ENCODE measurements at places on chromosomes 1 and 21.
A peak's percentile ranks its signal among the peaks of the same experiment; 100 is the strongest.

- DNase-seq, result no peak
These were observed 622.9 kb downstream of the MATN1 start for GRCh38 chr1:30100524-30100862.

- DNase-seq, result no peak
These were observed 25.3 kb downstream of the CLSTN1 start for GRCh38 chr1:9798236-9799130.

DNA sequence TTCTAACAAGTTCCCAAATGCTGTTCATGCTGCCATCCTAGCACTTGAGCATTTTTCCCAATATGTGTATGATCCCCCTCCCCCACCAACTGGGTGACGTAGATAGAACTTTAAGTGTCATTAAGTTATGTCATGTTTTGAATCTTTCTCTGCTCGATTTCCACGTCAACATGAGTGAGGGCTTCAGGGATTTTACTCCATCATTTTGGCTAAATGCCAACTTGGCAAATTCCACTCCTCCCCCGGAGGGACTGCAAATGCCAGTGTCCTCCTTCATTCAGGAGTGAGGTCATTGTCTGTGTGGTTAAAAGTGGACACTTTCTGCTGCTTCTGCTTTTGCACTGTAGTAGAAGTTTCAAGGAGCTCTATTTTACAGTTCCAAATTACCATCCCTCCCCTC, 201.7 kb downstream of the FGGY start:
- no peak for DNase-seq

DNA sequence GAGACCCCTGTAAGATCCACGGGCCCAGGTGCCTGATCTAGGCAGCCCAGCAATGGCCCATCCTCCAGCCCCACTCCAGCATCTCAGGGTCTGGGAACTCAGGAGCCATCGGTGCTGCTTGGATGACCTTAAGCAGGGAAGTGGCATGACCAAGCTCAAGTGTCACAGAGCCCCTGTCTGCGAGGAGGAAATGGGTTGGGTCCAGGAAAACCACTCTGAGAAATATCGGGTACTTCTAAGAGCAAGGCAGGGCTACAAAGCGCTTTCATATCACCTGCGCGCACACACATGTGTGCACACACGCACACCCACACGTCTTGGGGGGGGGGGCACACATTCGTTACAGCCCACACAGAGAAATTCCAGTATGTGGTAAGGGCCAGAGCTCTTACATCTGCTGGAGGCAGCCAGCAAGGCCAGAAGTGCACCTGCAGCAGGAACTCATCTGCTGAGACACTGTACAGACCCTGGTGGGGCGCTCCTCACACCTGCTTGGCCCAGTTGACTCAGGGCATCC, 32.6 kb upstream of the SPOCD1 start:
- peak; percentile 19 for DNase-seq

GRCh38 chr1:222357252-222357651, 190.7 kb downstream of the HHIPL2 start:
- DNase-seq, result no peak

DNA sequence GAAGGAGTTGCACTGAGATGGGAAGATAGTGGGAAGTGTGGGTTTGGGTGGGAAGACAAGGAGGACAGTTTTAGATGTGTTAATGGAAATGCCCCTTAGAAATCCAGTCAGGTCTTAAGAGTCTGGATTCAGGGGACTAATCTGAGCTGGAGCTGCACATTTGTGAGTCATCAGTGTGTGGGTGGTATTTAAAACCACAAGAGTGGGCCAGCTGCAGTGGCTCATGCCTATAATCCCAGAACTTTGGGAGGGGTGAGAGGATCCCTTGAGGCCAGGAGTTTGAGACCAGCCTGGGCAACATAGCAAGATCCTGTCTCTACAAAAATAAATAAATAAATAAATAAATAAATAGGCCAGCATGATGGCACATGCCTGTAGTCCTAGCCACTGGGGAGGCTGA, 40.9 kb upstream of the SLC6A9 start:
- no peak for DNase-seq

GRCh38 chr21:43767984-43768867, 7.9 kb downstream of the CSTB start:
- DNase-seq, result no peak

DNA sequence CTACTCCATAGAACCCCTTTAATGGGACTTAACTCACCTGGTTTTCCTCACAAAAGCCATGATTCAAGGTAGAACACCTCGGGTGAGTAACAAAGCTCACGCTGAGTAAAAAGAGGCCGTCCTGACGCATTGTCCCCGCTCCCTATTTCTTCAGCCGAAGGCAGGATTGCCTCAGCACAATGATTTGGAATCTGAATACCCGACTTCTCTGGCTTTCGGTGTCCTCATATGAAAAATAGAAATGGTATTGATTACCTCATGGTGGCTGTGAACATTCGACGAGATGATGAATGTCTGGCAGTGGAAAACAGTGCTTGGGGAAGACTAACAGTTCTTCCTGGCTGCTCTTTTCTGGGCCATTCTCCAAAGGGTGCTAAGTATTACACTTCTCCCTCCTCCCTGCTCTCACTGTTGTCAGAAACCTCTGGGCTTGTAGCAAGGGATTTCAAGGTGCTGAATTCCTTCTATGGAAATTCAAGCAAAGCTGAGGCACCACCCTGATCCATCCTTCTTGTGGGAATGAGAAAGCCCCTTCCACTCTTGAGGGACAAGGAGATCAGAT, 148.3 kb downstream of the C1orf94 start:
- no peak for DNase-seq

DNA sequence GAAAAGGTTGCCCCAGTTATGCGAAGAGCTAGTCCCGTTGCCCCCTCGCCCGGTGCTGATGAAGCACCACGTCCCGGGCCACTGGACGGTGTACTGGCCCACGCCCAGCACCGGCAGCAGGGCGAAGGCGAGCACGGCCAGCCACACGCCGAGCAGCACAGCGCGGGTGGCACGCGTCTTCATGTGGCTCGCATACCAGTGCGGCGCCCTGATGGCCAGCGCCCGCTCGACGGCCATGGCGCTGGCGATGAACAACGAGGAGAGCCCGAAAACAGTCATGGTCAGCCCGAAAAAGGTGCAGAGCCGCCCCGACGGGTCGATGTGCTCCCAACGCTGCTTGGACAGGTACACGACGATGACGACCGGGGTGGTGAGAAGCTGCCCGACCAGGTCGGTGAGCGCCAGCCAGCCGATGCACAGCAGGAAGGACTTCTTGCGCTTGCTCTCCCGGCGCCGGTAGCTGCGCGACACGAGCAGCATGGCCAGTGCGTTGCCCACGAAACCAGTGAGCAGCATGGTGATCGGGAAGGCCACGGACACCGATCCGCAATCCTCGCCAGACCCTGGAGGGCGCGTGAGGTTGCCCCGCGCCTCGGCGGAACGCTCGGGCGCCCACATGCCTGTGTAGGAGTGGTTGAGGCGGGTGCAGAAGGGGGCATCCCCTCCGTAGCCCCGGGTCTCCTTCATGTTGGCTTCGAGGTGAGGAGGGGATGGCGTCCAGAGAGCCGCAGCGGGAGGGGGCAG, 553 bp downstream of the PTGER3 start:
- no peak for DNase-seq

DNA sequence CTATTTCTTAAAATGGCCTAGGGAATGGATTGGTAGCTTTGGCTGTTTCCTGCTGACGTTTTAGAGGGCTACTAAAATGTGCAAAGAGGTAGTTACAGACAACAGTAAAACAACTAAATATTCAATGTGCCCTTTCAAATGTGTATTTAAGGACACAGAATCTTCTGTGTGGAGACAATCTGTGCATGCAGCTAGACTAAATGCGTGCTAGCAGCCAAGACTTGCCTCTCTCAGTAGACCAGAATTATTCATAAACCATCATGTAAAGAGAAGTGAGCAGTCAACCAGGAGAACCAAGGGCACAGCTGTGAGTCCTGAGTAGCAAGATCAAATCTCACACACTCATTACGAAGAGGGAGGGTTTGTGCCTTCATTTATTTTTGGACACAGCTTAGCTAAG, 160.2 kb upstream of the GREM2 start:
- DNase-seq, result no peak

DNA sequence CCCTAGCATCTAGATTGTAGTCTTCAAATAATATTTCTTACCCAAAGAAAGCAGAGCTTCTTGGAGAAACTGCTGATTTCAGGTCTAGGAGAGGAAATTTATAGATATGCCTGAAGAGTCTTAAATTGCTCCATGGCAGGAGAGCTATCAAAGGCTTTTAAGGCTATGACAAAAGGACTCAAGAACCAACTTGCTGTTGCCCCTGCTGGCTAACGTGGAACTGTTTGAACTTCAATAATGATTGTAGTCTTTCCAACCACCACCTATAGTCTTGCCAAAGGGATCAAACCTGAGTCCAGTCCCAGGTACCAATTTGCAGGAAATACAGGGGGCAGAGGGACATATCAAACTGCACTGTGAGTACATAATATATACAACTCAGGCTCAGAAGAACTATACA, 336.2 kb upstream of the ESRRG start:
- no peak for DNase-seq

Data from GM12864 (cell line).